ENCODE measurements at places on chromosomes 12 and 14. TPM values are rescaled to one million over a fixed set of nuclear protein-coding genes. Genes with fewer than 3 reads are reported as not detected.

SYNDIG1L gene
- 0.09 TPM for total RNA-seq

DNA sequence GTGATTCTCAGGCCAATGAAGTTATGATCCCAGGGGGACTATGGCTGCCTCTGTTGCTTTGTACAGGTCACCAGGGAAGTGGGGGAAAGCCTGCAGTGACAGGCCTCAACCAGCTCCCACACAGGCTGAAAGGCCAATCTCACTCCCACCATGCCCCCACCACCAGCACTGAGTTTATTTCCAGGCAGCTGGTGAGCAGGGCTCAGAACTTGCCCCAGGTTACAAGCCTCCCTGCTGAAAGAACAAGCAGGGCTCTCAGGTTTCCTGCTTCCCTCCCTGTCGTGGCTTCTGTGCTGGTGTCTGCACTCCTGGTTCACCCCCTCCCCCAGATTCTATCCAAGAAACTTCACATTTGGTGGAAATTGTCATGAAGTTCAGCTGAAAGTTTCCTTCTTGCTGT lies 260.3 kb downstream of the CCDC59 start:
- H3K4me1 ChIP-seq, result no peaks in the 10 kb centered on the region
- H3K36me3 ChIP-seq, result no peaks in the 10 kb centered on the region
- H3K4me3 ChIP-seq, result no peak overlapping the region
- H3K27me3 ChIP-seq, result no peaks in the 10 kb centered on the region

- no peaks in the 10 kb centered on the region for H3K4me1 ChIP-seq
- H3K36me3 ChIP-seq, result no peaks in the 10 kb centered on the region
- H3K27me3 ChIP-seq, result peaks cover 2% of the 10 kb centered on the region
- no peak overlapping the region for H3K27ac ChIP-seq
- no peak for DNase-seq
Measured at GRCh38 chr12:263574-263973, 938 bp upstream of the SLC6A13 start.

- no peak overlapping the region for H3K4me3 ChIP-seq
- H3K36me3 ChIP-seq, result no peaks in the 10 kb centered on the region
- H3K27ac ChIP-seq, result no peak overlapping the region
Measured at GRCh38 chr14:33432407-33433023, 493.8 kb downstream of the NPAS3 start.

GRCh38 chr14:34098985-34099349 lies 148.1 kb upstream of the EGLN3 start:
- H3K27me3 ChIP-seq, result no peaks in the 10 kb centered on the region
- H3K4me3 ChIP-seq, result no peak overlapping the region
- H3K36me3 ChIP-seq, result no peaks in the 10 kb centered on the region
- H3K27ac ChIP-seq, result no peak overlapping the region
- DNase-seq, result no peak

- no peaks in the 10 kb centered on the region for H3K36me3 ChIP-seq
- DNase-seq, result no peak
- H3K4me3 ChIP-seq, result no peak overlapping the region
Measured at GRCh38 chr14:53520078-53520928, 367.2 kb upstream of the DDHD1 start.

TBX5 gene
- 0.34 TPM for total RNA-seq

PITPNM2 gene
- 15.7 TPM for total RNA-seq

DNA sequence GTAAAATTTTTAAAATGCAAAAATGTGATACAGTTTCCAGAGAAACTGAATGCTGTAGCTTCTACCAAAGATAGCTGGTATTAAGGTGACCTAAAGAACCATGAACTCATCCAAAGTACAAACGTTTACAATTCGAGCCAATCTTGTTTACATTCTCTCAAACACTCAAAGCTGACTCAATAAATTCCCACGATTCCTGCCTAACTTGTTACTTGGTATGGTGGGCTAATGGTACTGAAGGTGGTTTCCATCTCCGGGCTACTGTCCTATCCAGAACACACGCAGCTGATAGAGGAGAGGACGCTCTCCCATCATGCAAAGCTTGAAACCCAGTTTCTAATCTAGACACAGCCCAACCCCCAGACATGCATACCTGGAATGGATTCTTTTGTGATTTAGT lies 31.5 kb downstream of the RAD9B start:
- H3K27ac ChIP-seq, result no peak overlapping the region
- no peaks in the 10 kb centered on the region for H3K36me3 ChIP-seq
- no peak overlapping the region for H3K4me3 ChIP-seq
- peaks cover 12% of the 10 kb centered on the region for H3K4me1 ChIP-seq
- H3K27me3 ChIP-seq, result no peaks in the 10 kb centered on the region

- H3K4me3 ChIP-seq, result no peak overlapping the region
- no peaks in the 10 kb centered on the region for H3K4me1 ChIP-seq
- H3K36me3 ChIP-seq, result no peaks in the 10 kb centered on the region
- H3K27ac ChIP-seq, result no peak overlapping the region
Measured at GRCh38 chr12:5996459-5996858, 51.4 kb upstream of the ANO2 start.

DNA sequence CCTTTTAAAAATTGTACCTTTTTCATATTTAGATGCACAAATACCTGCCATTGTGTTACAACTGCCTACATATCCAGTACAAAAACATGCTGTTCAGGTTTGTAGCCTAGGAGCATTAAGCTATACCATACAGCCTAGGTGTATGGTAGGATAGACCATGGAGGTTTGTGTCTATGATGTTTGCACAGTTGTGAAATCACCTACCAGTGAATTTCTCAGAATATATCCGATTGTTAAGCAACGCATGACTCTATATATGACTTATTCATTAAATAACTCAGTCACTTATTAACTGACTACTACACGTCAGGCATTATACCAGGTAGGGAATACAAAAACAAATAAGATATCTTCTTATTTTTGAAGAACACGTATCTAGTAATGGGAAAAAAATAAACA lies 26.2 kb upstream of the ETNK1 start:
- DNase-seq, result no peak
- no peak overlapping the region for H3K27ac ChIP-seq
- no peaks in the 10 kb centered on the region for H3K4me1 ChIP-seq
- no peaks in the 10 kb centered on the region for H3K36me3 ChIP-seq
- H3K4me3 ChIP-seq, result no peak overlapping the region

PTPRB gene
- total RNA-seq, result 11.2 TPM

SIRT4 gene
- 2.2 TPM for total RNA-seq

DNA sequence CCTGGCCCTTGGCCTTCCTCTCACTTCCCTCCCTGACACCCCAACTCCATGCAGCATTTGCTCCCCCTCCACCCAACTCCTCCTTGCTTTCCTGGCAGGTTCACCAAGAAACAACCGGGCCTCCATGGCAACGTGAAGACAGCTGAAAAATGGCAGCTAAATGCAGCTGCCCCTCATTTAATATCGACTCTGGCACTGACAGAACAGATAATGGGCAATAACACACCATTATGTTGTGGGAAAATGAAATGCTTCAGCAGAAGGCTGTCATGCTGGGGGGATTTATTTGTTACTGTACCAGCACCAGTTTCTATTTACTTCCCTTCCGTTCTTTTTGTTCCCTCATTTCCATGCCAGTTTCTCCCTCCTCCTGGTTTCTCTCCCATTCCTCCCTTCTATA lies 440.8 kb downstream of the NRXN3 start:
- H3K36me3 ChIP-seq, result no peaks in the 10 kb centered on the region
- no peak overlapping the region for H3K27ac ChIP-seq
- no peaks in the 10 kb centered on the region for H3K27me3 ChIP-seq
- H3K4me3 ChIP-seq, result no peak overlapping the region

DNA sequence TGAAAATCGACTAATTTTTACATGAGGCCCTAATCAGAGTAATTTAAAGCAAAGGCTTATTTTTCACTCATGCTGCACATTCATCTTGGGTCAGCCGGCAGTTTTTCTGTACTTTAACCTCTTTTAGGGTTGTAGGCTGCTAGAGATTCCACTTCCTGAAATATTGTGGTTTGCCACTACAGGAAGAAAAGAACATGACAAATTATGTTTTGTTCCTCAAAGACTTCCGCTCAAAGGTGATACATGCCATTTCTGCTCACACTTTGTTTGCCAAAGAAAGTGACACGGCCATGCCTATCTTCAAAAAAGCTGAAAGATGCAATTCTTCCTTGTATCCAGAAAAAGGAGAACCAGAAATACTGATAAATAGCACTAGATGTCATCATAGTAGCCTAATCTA lies 183.4 kb upstream of the PPFIA2 start:
- no peak overlapping the region for H3K4me3 ChIP-seq
- H3K27me3 ChIP-seq, result no peaks in the 10 kb centered on the region
- no peak for DNase-seq
- H3K4me1 ChIP-seq, result no peaks in the 10 kb centered on the region

DNA sequence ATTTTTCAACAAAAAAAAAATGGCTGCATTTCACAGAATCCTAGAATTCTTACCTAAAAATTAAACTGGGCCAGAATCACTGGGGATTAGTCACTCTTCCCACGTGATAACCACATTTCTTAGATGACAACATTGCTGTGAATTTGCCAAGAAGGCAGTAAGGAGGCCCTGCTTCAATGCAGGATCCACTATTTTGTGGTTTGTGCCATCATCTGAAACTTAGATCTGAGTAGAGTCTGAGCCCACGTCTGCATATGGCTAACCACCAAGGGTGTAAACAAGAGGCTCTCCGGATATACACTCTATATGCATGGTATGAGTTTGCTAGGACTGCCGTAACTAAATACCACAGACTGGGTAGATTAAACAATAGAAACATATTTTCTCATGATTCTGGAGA lies 24.4 kb upstream of the TBX5 start:
- H3K36me3 ChIP-seq, result no peaks in the 10 kb centered on the region
- no peaks in the 10 kb centered on the region for H3K4me1 ChIP-seq
- H3K27ac ChIP-seq, result no peak overlapping the region
- no peak for DNase-seq
- peaks cover 11% of the 10 kb centered on the region for H3K27me3 ChIP-seq
- no peak overlapping the region for H3K4me3 ChIP-seq

DNA sequence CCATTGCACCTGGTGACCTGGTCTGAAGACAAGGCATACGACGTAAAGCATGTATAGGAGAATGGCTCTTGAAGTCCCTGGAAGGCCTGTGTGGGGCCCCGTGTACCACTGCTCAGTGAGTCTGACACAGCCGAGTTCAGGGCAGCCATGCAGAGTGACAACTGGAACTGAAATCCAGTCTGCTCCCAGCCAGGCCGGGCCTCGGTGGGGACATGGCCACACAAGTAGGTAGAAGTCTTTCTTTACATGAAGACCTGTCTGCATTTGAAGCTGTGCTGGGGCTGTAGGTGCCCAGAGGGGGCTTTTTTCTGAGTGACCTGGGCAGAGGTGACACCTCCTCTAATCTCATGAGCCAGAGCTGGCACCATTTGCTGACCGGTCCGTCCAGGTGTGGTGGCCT lies 35.7 kb downstream of the ADGRD1 start:
- H3K27ac ChIP-seq, result no peak overlapping the region
- no peaks in the 10 kb centered on the region for H3K27me3 ChIP-seq
- H3K4me3 ChIP-seq, result no peak overlapping the region
- no peaks in the 10 kb centered on the region for H3K36me3 ChIP-seq

- no peaks in the 10 kb centered on the region for H3K36me3 ChIP-seq
- no peaks in the 10 kb centered on the region for H3K27me3 ChIP-seq
- H3K4me3 ChIP-seq, result no peak overlapping the region
- H3K27ac ChIP-seq, result no peak overlapping the region
Measured at GRCh38 chr12:99119449-99119848, 474.4 kb downstream of the APAF1 start.

GRCh38 chr12:7907009-7907408 lies 29.0 kb downstream of the SLC2A3 start:
- H3K27ac ChIP-seq, result no peak overlapping the region
- H3K4me3 ChIP-seq, result no peak overlapping the region
- no peaks in the 10 kb centered on the region for H3K27me3 ChIP-seq

- no peaks in the 10 kb centered on the region for H3K27me3 ChIP-seq
- peak overlapping the region; percentile 66 for H3K4me3 ChIP-seq
- no peaks in the 10 kb centered on the region for H3K4me1 ChIP-seq
- peak; percentile 28 for DNase-seq
Measured at GRCh38 chr14:53152184-53152886, 788 bp downstream of the DDHD1 start.

DNA sequence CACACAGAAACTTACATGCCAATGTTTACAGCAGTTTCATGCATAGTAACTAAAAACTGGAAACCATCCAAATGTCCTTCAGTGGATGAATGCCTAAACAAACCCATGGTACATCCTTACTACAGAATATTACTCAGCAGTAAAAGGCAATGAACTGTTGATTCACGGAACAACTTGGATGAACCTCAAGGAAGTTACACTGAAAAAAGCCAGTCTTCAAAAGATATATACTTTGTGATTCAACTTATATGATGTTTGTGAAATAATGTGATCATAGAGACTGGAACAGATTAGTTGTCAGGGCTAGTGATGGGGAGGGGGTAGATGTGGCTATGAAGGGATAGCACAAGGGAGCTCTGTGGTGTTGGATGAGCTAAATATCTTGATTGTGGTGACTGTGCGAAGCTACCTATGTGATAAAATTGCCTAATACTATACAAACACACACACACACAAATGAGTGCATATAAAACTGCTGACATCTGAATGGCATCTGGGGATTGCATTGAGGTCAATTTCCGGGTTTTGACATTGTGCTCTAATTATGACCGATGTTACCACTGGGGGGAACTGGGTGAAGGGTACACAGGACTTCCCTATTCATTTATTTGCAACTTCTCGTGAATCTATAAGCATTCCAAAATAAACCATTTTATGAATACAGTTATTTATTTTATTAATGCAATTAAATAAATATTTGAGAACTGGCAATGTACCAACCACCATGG lies 94.3 kb downstream of the RIN3 start:
- no peak for DNase-seq
- no peak overlapping the region for H3K4me3 ChIP-seq
- H3K27ac ChIP-seq, result no peak overlapping the region

DNA sequence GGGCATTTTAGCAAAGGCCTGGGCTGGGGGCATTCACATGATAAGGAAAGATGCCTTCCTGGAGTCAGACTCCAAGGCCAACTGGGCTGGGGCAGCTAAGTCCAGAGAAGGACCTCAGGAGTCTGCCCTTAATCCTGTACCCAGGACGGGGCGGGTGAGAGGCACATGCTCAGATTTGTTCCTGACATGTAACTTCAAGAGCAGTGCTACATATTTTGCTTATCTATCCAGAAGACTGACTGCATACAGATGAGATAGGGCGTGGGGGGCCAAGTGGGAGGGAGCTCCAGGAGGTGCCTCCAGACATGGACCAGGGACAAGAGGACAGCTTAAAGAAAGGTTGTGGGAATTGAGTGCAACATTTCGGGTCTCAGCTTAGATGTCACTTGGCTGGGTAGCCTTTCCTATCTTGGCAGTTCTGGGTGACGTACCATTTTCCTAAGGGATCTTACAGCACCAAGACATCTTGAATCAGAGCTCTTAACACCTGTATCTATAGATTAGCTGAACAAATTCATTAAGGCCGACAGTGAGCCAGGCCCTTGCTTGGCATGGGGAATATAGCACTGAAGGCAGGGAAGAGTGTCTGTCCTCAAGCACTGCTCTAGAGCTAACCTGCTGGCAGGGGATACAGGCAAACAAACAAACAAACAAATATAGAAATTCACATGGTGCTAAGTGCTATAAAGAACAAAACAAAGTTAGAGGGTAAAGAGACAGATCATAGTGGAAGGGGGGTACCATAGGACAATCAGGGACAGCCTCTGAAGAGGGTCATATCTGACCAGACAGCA lies 61.2 kb downstream of the PTPN21 start:
- no peak overlapping the region for H3K27ac ChIP-seq
- no peaks in the 10 kb centered on the region for H3K4me1 ChIP-seq
- no peak for DNase-seq
- no peaks in the 10 kb centered on the region for H3K36me3 ChIP-seq
- no peak overlapping the region for H3K4me3 ChIP-seq

FAM222A gene
- 2.0 TPM for total RNA-seq

CAPS2 gene
- 29.8 TPM for total RNA-seq
